Neural crest cell (in vitro differentiated cells): ENCODE measurements at places on chromosomes 12 and 14. TPM values are rescaled to one million over a fixed set of nuclear protein-coding genes. Genes with fewer than 3 reads are reported as not detected.

- peaks cover 9% of the 10 kb centered on the region for H3K4me1 ChIP-seq
- DNase-seq = no peak
Observed at GRCh38 chr14:34676516-34677211, 37.7 kb downstream of the CFL2 start.

- no peak overlapping the region for H3K4me3 ChIP-seq
- DNase-seq = no peak
- no peaks in the 10 kb centered on the region for H3K4me1 ChIP-seq
- H3K36me3 ChIP-seq = no peaks in the 10 kb centered on the region
Observed at GRCh38 chr12:21583587-21583986, 21.1 kb downstream of the GYS2 start.

DNA sequence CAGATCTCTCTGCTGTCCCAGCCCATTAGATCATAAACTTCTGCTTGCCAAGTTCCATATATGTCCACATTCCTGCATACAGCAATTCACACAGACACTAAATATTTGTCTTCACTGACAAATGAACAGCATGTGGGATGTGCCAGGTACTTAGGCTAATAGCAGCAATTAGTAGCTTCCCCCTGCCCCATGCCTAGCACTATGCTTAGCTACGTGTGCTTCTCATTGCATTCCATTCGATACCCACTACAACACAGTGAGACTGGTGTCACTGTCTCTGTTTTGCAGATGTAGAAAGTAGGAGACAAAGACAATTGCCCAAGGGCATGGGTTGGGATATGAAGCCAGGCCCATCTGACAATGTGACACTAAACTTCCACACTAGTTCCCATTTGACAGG is 308.4 kb downstream of the BCL11B start:
- peaks cover 35% of the 10 kb centered on the region for H3K4me1 ChIP-seq
- H3K36me3 ChIP-seq = no peaks in the 10 kb centered on the region
- no peak overlapping the region for H3K4me3 ChIP-seq
- H3K27me3 ChIP-seq = no peaks in the 10 kb centered on the region
- no peak overlapping the region for H3K27ac ChIP-seq

DNA sequence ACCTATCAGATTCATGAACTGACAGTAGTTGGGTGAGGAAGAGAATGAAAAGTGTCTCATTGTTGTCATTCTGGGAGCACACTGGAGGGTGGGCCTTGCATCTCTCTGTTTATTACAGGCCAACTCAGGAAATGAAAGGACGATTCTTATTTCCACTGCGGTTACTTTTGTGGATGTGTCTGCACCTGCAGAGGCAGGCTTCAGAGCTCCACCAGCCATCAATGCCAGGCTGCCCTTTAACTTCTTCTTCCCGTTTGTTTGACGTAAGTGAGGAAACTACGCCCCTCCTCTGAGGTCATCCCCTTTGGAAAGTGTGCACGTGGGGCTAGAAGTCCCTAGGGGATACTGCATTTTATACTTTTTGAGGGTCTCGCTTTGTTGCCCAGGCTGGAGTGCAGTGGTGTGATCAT is 33.7 kb downstream of the TCTN1 start:
- no peak overlapping the region for H3K27ac ChIP-seq
- H3K27me3 ChIP-seq = no peaks in the 10 kb centered on the region
- DNase-seq = no peak
- H3K4me1 ChIP-seq = peaks cover 19% of the 10 kb centered on the region
- no peak overlapping the region for H3K4me3 ChIP-seq

DNA sequence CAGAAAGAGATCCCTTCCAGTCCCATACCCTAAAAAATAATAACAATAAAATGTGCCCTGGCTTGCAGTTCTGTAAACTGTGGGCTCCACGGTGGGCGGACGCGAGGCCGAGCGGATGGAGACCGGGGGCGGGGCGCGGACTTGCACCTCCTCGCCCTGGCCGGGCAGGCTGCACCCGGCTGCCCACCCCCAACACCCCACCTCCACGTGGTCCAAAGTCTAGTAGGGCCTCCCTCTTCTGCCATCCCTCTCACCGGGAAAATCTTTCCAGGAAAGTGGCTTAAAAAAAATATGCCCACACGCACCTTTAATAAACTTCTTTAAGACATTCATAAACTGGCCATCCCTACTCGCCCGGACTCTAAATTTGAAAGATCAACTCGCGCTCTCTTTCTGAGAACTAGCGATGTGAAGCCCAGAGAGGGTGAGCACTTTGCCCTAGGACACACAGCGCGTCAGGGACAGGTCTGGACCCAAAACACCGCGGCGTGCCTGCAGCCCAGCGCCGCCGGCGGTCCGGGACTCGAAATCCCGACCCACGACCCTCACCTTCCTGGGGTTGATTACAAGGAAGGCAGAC is 1.9 kb upstream of the BCL11B start:
- no peak overlapping the region for H3K27ac ChIP-seq
- peak overlapping the region; percentile 63 for H3K4me3 ChIP-seq
- H3K27me3 ChIP-seq = peaks cover 88% of the 10 kb centered on the region
- DNase-seq = no peak

GRCh38 chr14:92099802-92100201 is 6.6 kb downstream of the ATXN3 start:
- DNase-seq = no peak
- H3K4me1 ChIP-seq = peaks cover 10% of the 10 kb centered on the region
- peaks cover 3% of the 10 kb centered on the region for H3K36me3 ChIP-seq
- no peak overlapping the region for H3K4me3 ChIP-seq
- no peaks in the 10 kb centered on the region for H3K27me3 ChIP-seq

DNA sequence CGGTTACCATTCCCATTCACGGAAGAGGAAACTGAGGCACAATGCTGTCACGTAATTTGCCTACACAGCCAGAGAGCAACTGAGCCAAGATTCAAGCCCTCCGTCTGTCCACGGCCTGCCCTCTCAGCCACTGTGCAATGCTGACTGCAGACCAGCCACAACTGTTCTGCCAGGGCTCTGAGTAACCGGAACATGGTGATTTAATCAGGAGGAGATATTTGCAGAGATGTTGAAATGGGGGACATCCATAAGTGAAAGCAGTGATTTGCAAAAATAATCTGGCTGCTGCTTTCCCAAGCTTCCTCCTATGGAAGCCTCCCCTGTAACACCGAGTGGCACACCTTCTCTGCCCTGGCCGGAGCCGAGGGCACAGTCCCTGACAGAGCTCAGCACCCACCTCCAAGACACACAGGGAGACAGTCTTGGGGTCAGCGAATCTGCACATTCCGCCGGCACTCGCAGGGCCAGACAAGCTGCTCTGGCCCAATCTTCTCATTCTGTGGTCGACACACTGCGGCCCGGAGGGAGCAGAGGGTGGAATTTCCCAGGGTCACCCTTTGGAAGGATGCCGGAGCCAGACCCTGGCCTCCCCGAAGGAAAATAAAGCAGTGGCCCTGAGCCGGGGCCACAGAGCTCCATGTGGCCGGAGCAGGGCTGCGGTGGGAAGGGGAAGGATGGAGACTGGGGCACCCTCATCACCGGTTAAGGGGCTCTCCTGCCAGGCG is 158.2 kb upstream of the DIO3 start:
- H3K36me3 ChIP-seq = no peaks in the 10 kb centered on the region
- no peak overlapping the region for H3K4me3 ChIP-seq
- peaks cover 8% of the 10 kb centered on the region for H3K4me1 ChIP-seq
- H3K27ac ChIP-seq = no peak overlapping the region
- no peaks in the 10 kb centered on the region for H3K27me3 ChIP-seq

GRCh38 chr12:122308811-122309210 is 42.5 kb upstream of the VPS33A start:
- DNase-seq = no peak
- no peaks in the 10 kb centered on the region for H3K27me3 ChIP-seq
- peaks cover 3% of the 10 kb centered on the region for H3K4me1 ChIP-seq
- H3K4me3 ChIP-seq = no peak overlapping the region

- no peaks in the 10 kb centered on the region for H3K27me3 ChIP-seq
- H3K4me1 ChIP-seq = peaks cover 48% of the 10 kb centered on the region
- H3K36me3 ChIP-seq = no peaks in the 10 kb centered on the region
- peak overlapping the region; percentile 9 for H3K27ac ChIP-seq
- DNase-seq = no peak
- no peak overlapping the region for H3K4me3 ChIP-seq
Observed at GRCh38 chr12:75628916-75629315, 117.5 kb upstream of the KRR1 start.

- H3K4me3 ChIP-seq = no peak overlapping the region
- no peak for DNase-seq
- no peak overlapping the region for H3K27ac ChIP-seq
- H3K36me3 ChIP-seq = peaks cover 10% of the 10 kb centered on the region
- H3K4me1 ChIP-seq = peaks cover 5% of the 10 kb centered on the region
Observed at GRCh38 chr12:5309654-5310053, 122.3 kb upstream of the NTF3 start.

The PMCH gene
- total RNA-seq = not detected in 2 replicates

The PTGDR gene
- total RNA-seq = not detected in 2 replicates

The GPRC5D gene
- not detected in 2 replicates for total RNA-seq
